ENCODE measurements at places on chromosomes 3 and 15. TPM values are rescaled to one million over a fixed set of nuclear protein-coding genes. Genes with fewer than 3 reads are reported as not detected.

The TRH gene
- 0.11 TPM for polyA plus RNA-seq

The MITF gene
- polyA plus RNA-seq = 44.7 TPM

The CCR9 gene
- polyA plus RNA-seq = not detected

The ERICH6 gene
- 1.2 TPM for polyA plus RNA-seq

The MKRN3 gene
- polyA plus RNA-seq = 1.8 TPM

The SPINT1 gene
- polyA plus RNA-seq = 71.1 TPM

The MORC1 gene
- 0.68 TPM for polyA plus RNA-seq

The UPK1B gene
- 10.1 TPM for polyA plus RNA-seq

The CFAP100 gene
- polyA plus RNA-seq = 0.55 TPM

- no peak for DNase-seq
Observed at GRCh38 chr15:34682674-34683073, 72.1 kb downstream of the GJD2 start.

- DNase-seq = no peak
Observed at GRCh38 chr3:30475038-30475808, 131.2 kb upstream of the TGFBR2 start.

DNA sequence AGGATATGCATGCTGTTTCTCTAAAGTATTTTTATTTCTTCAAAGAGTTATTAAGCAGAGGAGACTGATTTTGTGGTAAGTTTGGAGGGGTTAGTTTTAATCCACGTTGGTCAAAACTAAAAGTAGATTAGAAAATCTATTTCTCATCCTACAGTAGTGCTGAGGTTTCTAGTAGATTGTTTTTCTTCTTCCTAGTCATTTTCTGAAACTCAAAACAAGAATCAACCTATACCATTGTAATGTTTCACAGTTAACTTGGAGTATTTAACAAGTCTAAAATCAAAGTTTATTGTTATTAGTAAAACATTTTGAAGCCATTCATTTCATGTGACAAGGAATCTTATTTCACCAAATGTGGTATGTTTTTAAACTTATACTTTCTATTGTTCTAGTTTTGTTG is 57.9 kb downstream of the RBM6 start:
- no peak for DNase-seq

GRCh38 chr3:145807990-145808389 is 353.0 kb downstream of the PLOD2 start:
- peak; percentile 25 for DNase-seq

- no peak for DNase-seq
Observed at GRCh38 chr3:129554356-129555152, 11.6 kb downstream of the H1-8 start.

GRCh38 chr3:159828542-159828943 is 160.1 kb upstream of the IL12A start:
- DNase-seq = no peak

DNA sequence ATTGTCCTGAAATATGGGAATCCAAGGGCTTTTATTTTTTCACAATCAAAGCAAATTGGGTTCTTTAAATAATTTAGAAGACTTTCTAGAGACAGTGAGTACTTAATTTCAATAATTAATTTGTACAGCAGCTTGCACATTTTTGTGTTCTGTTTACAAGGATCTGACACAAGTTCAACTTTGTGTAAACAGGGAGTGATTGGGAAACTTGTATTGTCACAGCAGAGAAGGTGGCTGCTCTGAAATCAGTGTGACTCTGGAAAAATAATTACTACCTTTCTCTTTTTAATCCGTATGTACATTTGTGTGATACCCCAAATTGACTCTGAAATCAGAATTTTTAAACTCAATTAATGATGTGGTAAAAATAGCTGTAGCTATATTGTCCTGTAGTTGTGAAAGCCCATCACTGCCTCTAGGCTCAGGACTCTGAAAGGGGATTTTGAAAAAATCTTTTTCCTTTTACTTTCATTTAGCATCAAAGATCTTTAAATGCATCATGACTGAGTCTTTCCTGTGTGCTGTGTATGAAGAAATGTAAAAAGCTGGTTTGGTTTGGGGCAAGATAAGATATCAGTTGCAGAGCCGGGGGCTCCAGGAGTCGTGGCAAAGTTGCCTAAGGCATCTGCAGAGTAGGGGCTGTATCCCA is 45.1 kb downstream of the MFSD1 start:
- DNase-seq = no peak

DNA sequence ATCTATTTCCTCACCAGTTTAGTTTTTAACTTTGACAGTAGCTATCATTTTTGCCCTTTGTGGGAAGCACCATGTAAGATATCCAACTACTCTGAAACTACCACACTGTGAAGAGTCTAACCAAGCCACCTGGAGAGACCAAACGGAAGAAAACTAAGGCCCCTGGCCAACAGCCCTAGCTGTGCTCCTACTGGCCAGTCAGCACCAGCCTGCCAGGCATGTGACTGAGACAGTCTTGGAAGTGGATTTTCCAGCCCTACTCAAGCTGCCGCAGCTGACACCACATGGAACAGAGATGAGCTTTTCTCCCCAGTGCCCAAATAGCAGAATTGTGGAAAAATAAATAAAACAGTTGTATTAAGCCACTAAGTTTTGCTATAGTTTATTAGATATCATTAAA is 2.9 kb upstream of the TBC1D5 start:
- DNase-seq = no peak

- no peak for DNase-seq
Observed at GRCh38 chr3:16897254-16897926, 12.6 kb downstream of the PLCL2 start.

GRCh38 chr3:52846432-52846965 is 11.7 kb upstream of the MUSTN1 start:
- no peak for DNase-seq

DNA sequence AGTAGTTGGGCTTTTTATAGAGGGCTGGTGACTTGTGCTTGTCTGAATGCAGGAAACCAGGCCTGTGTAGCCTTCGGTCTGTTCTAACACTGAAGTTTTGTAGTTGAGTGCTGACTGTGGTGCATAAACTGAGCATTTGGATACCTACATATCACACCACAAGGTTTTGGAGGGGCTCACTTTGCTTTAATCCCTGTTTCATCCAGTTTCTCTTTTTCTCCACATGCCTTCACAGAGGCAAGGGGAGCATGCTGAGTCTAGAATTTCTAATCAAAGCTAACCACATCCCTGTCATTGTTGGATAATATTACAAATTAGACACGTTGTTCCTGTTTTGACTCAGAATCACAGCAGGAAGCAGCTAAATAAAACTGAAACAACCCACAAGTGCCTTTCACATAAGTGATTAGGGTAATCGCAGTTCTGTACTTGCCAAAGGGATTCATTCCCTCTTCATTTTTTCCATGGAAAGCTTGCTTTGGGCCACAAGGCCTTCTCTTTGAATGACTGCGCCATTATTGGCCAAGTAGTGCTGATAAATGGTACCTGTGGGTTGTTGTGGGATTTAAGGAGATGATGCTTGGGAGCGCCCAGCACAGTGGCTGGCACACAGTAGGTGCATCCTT is 48.9 kb downstream of the TGFBR2 start:
- DNase-seq = no peak

GRCh38 chr3:47419083-47420043 is 38.5 kb downstream of the PTPN23 start:
- DNase-seq = no peak

DNA sequence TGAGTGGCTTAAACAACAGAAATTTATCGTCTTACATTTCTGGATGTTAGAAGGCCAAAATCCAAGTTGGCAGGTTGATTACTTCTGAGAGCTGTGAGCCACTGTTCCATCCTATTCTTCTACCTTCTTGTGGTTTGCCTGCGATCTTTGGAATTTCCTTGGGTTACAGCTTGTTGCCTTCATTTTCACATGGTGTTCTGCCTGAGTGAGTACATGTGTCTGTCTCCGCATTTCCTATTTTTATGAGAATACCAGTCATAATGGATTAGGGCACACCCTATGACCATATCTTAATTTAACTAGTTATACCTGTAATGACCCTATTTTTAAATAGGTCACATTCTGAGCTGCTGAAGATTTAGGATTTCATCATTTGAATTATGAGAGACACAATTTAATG is 294.3 kb downstream of the CNTN4 start:
- no peak for DNase-seq

DNA sequence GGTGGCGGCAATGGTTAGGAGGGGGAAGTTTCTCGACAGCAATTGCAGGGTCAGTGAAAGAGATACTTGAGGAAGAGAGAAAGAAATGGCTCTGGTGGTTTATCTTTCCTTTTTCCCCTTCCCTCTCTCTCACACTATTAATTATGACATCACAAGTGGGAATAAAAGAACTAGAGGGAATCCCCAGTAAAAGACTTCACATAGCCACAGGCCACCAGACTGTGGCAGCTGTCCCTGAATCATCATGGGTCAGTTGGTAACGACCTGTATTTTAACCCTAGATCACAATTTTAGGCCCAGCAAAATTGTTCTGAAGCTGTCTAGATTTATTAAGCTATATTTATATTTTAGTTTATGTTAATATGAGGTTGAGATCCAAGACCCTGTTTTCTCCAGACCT is 40.3 kb downstream of the MBNL1 start:
- no peak for DNase-seq

- no peak for DNase-seq
Observed at GRCh38 chr3:13544951-13545651, 3.8 kb upstream of the FBLN2 start.

DNA sequence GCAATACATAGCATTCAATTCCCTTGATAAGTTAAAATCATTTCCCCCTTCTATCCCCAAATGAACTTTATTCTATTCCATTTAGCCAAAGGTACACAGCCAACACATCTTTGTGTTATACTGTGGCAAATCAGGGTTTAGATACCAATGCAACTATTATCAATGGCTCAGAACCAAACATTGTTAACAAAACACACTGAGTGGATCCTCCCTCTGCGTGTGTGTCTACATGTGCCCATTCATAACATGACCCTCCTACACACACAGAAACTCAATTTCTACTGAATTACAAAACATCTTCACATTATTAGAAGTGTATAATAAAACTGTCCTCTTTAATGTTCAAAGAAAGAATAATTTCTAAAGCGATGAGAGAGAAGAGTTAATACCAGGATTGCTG is 1.3 kb downstream of the TTBK2 start:
- DNase-seq = no peak

DNA sequence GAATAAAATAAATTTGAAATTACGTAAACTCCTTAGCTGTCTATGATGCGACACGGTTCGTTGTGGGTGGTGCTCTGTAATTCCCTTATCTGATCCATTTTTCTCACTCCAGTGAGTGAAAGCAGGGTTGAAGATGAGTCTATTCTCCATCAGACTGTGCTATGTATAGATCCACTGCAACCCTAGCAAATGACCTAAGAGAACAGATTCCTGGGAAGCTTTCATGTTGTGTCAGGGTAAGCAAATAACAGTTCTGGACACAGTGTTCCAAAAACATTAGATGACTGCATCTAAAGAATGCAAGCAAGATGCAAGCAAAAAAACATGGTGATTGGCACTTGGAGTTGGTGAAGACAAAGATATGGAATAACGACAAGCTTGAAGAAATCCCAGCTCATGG is 239.3 kb downstream of the SLC9A9 start:
- no peak for DNase-seq

- DNase-seq = peak; percentile 78
Observed at GRCh38 chr3:39447637-39448483, 19.6 kb upstream of the MOBP start.

DNA sequence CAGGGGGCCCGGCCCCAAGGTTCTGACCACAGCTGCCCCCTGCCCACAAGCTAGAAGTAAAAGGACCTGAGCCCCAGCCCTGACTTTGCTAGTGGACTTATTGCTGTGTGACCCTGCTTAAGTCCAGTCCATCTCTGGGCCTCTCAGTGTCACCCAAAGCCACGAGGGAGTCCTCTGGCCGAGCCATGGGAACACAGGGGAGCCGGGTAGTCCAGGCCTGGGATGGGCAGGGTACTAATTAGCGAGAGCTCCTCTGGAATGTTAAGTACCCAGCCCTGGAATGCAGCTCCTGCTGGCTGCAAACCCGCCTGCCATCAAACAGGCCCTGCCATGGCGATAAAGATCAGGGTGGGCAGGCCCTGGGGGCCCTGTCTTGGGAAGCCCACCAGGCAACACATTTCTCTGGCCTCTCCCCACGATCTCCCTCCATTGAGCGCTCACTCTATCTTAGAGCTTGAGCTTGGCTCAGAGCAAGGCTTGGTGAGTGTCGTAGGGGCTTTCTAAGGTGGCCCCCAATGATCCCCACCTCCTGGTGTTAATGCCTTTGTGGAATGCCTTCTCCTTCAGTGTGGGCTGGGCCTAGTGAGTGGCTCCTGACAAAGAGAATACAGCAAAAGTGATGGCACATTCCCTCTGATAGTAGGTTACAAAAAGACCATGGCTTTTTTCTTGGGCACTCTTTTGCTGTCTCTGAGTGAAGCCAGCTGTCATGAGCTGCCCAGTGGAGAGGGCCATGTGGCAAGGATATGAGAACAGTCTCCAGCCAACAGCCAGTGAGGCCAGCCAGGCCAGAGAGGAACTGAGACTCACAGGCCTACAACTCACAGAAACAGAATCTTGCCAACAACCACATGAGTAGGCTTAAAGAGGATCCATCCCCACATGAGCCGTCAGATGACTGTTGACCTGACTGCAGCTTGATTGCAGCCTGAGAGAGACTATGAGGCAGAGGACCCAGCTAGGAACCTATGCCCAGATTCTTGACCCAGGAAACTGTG is 133.1 kb downstream of the SMAD6 start:
- no peak for DNase-seq

- DNase-seq = no peak
Observed at GRCh38 chr3:126354776-126355175, 2.4 kb downstream of the KLF15 start.

GRCh38 chr15:87901926-87902690 is 354.4 kb downstream of the NTRK3 start:
- no peak for DNase-seq

DNA sequence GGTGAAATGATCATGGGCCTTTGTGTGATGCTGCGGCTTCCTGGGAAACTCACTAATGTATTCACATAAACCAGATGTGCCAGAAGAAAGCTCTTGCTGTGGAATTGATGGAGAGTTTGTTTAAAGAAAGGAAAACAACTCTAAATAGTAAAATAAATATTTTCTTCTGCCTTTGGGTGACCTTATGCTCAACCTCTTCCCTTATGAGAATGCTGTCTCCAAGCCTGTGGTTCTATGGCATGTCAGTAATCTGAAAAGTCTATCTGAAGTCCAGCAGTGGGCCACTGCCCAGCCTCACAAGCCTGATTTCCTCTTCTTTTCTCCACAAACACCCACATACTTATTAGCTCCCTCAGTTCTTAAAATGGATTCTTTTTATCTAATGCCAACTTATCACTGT is 49.9 kb upstream of the PHLDB2 start:
- DNase-seq = no peak

GRCh38 chr3:190012314-190012782 is 108.3 kb downstream of the P3H2 start:
- no peak for DNase-seq

All from right renal cortex interstitium (tissue), 3 donors.